ENCODE measurements at places on chromosomes 11 and 22. TPM values are rescaled to one million over a fixed set of nuclear protein-coding genes. Genes with fewer than 3 reads are reported as not detected.

GRCh38 chr11:130183878-130184610, 24.5 kb downstream of the ST14 start:
- DNase-seq: no peak

- DNase-seq: peak; percentile 28
These were observed 52.5 kb upstream of the SLC22A12 start for GRCh38 chr11:64538501-64538951.

DNA sequence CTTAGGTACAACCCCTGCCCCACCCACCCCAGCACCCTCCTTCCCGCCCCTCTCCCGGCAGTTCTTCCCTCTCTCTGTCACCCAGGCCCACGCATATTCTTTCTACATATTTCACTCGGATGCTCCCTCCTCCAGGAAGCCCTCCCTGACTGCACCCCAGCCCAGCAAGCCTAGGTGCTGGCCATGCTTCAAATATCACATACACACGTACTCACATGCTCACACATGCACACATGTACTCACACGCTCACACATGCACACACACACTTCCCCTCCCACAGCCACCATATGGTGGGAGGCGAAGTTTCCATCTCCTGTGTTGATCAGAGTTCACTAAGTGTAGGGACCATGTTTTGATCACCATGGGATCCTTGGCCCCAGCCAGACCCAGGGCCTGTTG, 90.4 kb downstream of the WNT7B start:
- peak; percentile 40 for DNase-seq

DNA sequence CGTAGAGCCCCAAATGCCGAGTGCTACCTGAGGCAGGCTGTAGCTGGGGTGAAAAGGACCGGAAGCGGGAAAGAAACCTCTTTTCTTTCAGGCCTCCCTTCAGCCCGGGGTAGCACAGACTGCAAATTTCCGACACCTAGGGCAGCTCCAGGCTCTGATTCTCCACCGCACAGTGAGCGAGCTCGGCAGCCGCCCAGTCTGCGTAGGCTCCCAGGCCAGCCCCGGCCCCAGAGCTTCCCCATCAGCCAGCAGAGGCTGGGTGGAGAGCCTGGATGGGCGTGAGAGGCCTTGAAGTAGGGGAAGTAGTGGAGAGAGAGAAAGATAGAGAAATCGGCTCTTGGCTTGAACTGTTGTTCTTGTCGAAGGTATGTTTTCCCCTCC, 9.3 kb upstream of the PAX6 start:
- DNase-seq: no peak

DNA sequence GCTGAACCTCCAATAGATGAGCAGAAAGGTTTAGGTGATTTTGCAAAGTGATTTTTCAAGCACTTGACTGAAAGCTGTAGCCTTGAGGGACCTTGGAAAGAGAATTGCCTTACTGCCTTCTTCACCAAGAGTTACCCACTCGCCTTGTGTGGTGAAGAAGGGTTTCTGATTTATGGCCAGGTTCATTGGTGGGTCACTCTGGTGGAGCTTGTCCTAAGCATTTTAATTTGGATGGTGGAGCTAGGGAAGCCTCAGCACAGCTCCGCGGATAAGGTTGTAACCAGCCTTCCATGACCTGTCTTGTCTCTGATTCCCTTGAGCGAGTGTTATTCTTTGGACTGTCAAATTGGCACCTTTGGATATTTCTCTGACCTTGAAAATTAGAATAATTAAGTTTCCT, 226.4 kb downstream of the FAT3 start:
- DNase-seq: no peak

DNA sequence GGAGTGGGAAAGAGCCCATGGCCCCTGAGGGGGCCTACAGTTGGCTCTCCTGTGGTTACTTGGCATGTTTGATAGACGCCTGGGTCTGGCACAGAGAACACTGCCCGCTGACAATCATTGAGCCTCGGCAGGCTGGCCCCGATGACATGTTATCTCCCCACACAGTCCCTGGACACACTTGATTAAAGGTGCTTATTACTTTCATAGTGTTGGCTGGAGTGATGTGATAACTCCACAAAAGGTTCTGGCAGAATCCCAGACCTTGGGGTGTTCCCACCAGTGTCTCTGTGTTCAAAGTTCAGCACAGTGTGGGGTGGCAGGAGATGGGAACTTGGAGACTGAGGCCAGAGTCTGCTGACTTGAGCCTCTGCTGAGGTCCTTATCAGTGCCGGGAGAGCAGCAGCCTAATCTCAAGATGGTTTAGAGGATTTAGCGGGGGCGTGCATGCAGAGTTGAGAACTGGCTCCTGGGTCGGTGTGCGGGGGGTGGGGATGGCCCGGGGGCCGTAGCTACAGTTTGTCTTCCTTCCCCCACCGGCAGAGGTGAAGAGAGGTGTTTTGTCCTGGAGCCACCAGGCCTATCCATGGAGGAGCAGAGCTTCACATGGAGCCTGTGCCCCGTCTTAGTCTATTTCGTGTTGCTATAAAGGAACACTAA, 22.5 kb downstream of the PARVB start:
- DNase-seq: no peak

Gene CCDC116
- 0.89 TPM for total RNA-seq

- no peak for DNase-seq
These were observed 11.5 kb upstream of the IFT27 start for GRCh38 chr22:36787204-36787988.

Gene KRTAP5-1
- total RNA-seq: not detected

- no peak for DNase-seq
These were observed 8.3 kb downstream of the GAL3ST1 start for GRCh38 chr22:30566125-30566524.

GRCh38 chr11:113991170-113991569, 16.3 kb downstream of the HTR3A start:
- no peak for DNase-seq

DNA sequence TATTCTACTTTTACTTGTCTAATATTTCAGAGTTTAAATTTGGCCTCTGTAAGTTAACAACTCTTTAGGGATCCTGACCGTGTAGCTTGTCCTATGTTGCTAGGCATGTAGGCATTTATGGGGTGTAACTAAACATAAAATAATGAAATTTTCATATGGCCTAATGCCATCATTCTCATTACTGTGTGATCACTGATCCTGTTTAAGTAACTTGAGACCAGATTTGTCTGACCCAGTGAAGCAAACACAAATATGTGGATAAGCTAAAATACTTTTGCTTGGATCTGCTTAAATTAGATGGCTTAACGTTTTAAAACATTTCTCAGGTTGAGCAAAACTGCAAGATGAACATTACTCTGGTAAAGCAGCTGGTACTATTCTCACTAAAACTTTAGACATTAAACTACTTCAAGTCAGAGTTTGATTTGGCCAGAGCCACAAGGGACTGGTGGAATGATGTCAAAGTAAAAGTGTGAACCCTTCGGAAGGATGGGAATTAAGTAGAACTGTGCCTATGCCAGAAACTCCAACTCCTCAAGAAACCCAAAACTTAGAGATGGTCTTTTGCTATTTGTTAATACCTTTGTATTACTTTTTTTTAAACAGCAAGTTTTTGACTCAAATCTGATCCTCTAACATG, 12.5 kb downstream of the QSER1 start:
- no peak for DNase-seq

GRCh38 chr11:16126362-16126761, 230.0 kb downstream of the SOX6 start:
- DNase-seq: no peak

GRCh38 chr22:21939461-21939913, 13.2 kb downstream of the PPM1F start:
- no peak for DNase-seq

GRCh38 chr22:46971099-46971763, 208.8 kb downstream of the TBC1D22A start:
- peak; percentile 53 for DNase-seq
